ENCODE measurements at places on chromosomes 3 and 15. TPM values are rescaled to one million over a fixed set of nuclear protein-coding genes. Genes with fewer than 3 reads are reported as not detected.

The ITPKA gene
- total RNA-seq, result 0.09 TPM

The CADPS gene
- 11.7 TPM for total RNA-seq

The ALS2CL gene
- total RNA-seq, result 0.71 TPM

The LMOD3 gene
- not detected for total RNA-seq

The ZIC1 gene
- total RNA-seq, result 0.84 TPM

The PRR20G gene
- not detected for total RNA-seq

The CCR3 gene
- total RNA-seq, result not detected

The SCAANT1 gene
- not detected for total RNA-seq

The NEK4 gene
- total RNA-seq, result 41.8 TPM

The CAV3 gene
- total RNA-seq, result not detected

The CHRM5 gene
- not detected for total RNA-seq

The LAMB2 gene
- total RNA-seq, result 75.4 TPM

The GOLGA6D gene
- not detected for total RNA-seq

The CGNL1 gene
- 4.0 TPM for total RNA-seq

GRCh38 chr3:108953210-108953609 lies 469 bp downstream of the GUCA1C start:
- H3K27me3 ChIP-seq, result no peaks in the 10 kb centered on the region
- no peaks in the 10 kb centered on the region for H3K4me1 ChIP-seq
- no peak overlapping the region for H3K27ac ChIP-seq
- no peak for DNase-seq

GRCh38 chr3:153762411-153763235 lies 358.6 kb upstream of the ARHGEF26 start:
- H3K27ac ChIP-seq, result no peak overlapping the region
- no peaks in the 10 kb centered on the region for H3K4me1 ChIP-seq
- H3K27me3 ChIP-seq, result no peaks in the 10 kb centered on the region
- no peak for DNase-seq
- H3K36me3 ChIP-seq, result no peaks in the 10 kb centered on the region

GRCh38 chr15:79221696-79222095 lies 60.8 kb upstream of the ANKRD34C start:
- no peak overlapping the region for H3K27ac ChIP-seq
- H3K4me1 ChIP-seq, result peaks cover 8% of the 10 kb centered on the region
- H3K4me3 ChIP-seq, result no peak overlapping the region
- no peak for DNase-seq
- H3K27me3 ChIP-seq, result peaks cover 4% of the 10 kb centered on the region
- no peaks in the 10 kb centered on the region for H3K36me3 ChIP-seq

- no peak for DNase-seq
- no peak overlapping the region for H3K27ac ChIP-seq
- no peaks in the 10 kb centered on the region for H3K36me3 ChIP-seq
- peaks cover 12% of the 10 kb centered on the region for H3K4me1 ChIP-seq
- H3K27me3 ChIP-seq, result no peaks in the 10 kb centered on the region
Measured at GRCh38 chr3:94299716-94300115, 236.9 kb downstream of the NSUN3 start.

DNA sequence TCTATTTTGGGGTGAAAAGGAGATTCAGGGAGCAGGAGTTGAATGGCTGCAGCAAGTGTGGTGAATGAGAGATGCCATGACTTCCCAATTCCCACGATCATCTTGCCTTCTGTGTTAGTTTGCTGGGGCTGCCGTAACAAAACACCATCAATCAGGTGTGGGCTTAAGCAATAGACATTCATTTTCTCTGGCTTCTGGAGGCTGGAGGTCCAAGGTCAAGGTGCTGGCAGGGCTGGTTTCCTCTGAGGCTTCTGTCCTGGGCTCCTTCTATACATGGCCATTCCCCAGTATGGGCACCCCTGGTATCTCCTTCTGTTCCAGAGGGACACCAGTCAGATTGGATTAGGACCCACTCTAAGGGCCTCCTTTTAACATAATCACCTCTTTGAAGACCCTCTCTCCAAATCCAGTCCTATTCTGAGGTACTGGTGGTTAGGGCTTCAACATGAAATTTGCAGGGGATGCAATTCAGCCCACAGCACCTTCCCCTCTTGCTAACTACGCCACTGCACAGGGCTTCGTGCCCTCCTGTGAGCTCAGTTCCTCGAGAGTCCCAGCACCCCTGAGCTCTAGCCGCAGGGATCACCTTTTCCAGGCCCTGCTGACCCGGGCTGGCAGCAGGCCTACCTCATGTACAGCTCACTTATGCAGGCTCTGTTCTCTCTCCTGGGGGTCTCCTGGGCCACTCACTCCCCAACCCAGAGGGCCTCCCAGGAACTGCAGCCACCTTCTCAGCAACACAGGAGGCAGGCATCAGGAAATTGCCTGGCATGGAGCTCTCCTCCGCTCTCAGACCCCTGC lies 37.3 kb upstream of the SLC6A11 start:
- peaks cover 25% of the 10 kb centered on the region for H3K27me3 ChIP-seq
- no peak overlapping the region for H3K4me3 ChIP-seq

GRCh38 chr3:110504901-110505300 lies 566.7 kb upstream of the NECTIN3 start:
- H3K4me1 ChIP-seq, result no peaks in the 10 kb centered on the region
- DNase-seq, result no peak
- H3K27me3 ChIP-seq, result no peaks in the 10 kb centered on the region
- no peaks in the 10 kb centered on the region for H3K36me3 ChIP-seq

- no peak for DNase-seq
- no peak overlapping the region for H3K4me3 ChIP-seq
- H3K27ac ChIP-seq, result no peak overlapping the region
- no peaks in the 10 kb centered on the region for H3K4me1 ChIP-seq
- no peaks in the 10 kb centered on the region for H3K36me3 ChIP-seq
Measured at GRCh38 chr3:188453431-188454384, 299.8 kb downstream of the LPP start.

- DNase-seq, result no peak
- H3K27me3 ChIP-seq, result no peaks in the 10 kb centered on the region
- H3K27ac ChIP-seq, result no peak overlapping the region
- H3K4me3 ChIP-seq, result no peak overlapping the region
Measured at GRCh38 chr3:50028346-50028745, 60.4 kb upstream of the RBM5 start.

DNA sequence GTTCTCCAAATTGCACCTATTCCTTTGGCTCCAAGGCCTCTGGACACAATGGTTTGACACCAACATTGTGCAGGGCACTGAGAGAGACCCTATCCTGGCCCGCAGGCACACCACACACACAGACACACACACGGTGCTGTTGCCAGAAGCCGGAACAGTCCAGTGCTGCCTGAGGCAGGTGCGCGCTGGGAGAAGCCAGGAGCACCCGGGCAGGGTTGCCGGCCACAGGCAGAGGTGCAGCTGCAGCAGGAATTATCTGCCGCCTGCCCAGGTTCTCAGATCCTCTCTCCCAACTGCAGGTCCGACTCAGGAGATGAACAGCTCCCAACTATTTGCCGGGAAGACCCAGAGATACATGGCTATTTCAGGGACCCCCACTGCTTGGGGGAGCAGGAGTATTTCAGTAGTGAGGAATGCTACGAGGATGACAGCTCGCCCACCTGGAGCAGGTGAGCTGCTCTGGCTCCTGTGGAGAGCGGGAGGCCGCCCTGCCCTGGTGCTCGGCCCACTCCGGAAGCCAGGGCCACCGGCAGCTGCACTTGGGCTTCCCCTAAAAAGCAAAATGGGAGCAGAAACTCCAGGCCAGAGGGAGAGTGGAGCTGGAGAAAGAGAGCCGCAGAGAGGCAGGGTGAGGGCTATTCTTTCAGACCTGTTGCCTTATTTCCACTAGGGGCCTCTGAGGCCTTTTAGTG lies 42.9 kb downstream of the CHDH start:
- no peak overlapping the region for H3K27ac ChIP-seq
- H3K36me3 ChIP-seq, result no peaks in the 10 kb centered on the region
- H3K27me3 ChIP-seq, result no peaks in the 10 kb centered on the region
- no peaks in the 10 kb centered on the region for H3K4me1 ChIP-seq
- DNase-seq, result no peak

- no peak overlapping the region for H3K27ac ChIP-seq
- H3K4me3 ChIP-seq, result no peak overlapping the region
- no peaks in the 10 kb centered on the region for H3K27me3 ChIP-seq
- no peaks in the 10 kb centered on the region for H3K4me1 ChIP-seq
- no peak for DNase-seq
Measured at GRCh38 chr3:141746962-141747361, 8.9 kb downstream of the RNF7 start.

- no peaks in the 10 kb centered on the region for H3K27me3 ChIP-seq
- no peaks in the 10 kb centered on the region for H3K36me3 ChIP-seq
- no peak overlapping the region for H3K27ac ChIP-seq
Measured at GRCh38 chr15:70556779-70557178, 206.6 kb downstream of the UACA start.

DNA sequence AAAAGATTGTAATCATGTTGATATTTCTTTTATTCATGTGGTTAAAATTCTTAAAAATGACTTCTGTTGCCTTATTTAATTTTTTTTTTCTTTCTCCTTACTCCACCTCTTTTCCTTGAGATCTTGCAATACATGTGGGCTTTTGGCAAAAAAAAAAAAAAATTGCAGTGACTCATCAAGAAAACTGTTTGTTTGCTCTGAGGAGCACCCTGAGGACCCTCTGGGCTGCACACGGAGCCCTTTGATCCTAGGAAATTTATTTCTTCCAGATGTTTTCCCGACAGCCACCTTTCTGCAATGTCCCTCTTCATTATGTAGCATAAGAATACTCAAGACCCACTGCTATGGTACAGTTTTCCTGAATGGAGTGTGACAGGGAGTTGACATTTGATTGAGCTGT lies 371.7 kb downstream of the ZBTB20 start:
- no peak overlapping the region for H3K4me3 ChIP-seq
- no peaks in the 10 kb centered on the region for H3K27me3 ChIP-seq
- H3K36me3 ChIP-seq, result no peaks in the 10 kb centered on the region
- no peak overlapping the region for H3K27ac ChIP-seq
- no peaks in the 10 kb centered on the region for H3K4me1 ChIP-seq
- no peak for DNase-seq

- H3K27me3 ChIP-seq, result no peaks in the 10 kb centered on the region
- no peak for DNase-seq
- no peaks in the 10 kb centered on the region for H3K36me3 ChIP-seq
- H3K4me1 ChIP-seq, result peaks cover 25% of the 10 kb centered on the region
- no peak overlapping the region for H3K4me3 ChIP-seq
- H3K27ac ChIP-seq, result no peak overlapping the region
Measured at GRCh38 chr3:60010781-60011180, 961.0 kb upstream of the CFAP20DC start.

DNA sequence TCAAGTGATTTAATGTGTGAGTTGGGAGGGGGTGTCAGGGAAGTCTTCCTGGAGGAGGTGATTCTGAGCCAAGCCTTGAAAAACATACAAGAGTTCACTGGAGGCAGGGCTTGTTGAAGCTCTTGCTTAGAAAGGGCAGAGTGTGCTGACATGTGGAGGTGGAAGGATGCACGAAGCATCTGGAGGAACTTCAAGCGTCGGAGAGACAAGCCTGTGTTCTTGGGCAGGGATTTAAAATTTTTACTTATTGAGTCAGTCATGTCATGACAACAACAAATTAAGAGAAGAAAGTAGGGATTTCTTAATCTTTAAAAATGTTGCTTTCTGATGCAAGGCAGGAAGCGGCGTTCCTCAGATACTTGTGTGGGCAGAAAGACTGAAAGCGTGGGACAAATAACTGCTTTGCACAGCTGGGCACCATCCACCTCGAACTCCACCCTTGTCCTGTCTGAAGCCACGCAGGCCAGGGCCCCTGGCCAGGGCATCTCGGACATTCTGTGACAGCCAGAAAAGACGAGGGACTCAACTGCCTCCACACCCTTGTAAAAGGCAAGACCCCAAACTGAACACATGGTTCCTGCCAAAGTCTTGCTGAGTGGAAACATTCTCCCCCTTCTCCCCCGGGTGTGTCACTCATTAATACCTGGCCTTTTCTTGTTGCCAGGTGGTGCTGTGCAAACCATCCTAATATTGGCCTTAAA lies 6.9 kb upstream of the IL16 start:
- no peaks in the 10 kb centered on the region for H3K36me3 ChIP-seq
- H3K4me3 ChIP-seq, result no peak overlapping the region
- H3K27ac ChIP-seq, result no peak overlapping the region
- no peaks in the 10 kb centered on the region for H3K27me3 ChIP-seq
- no peak for DNase-seq

DNA sequence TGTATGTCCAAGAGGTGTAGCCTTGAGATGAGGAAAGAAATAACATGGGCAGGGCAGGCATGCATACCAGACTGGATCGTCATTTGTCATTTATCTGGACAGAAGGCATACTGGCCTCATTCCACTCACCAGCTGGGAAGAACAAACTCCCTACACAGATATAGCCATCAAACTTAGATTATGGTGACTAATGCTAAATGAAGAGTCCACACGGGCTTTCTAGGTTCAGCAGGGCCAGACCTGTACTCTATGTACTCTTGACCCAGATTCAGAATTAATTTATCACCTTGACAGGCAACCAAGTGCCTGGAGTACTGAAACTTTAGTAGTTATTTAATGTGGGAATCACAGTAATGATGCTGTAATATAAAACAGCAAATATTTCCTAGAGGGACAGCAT lies 164.3 kb upstream of the IL12A start:
- no peak for DNase-seq
- no peaks in the 10 kb centered on the region for H3K27me3 ChIP-seq
- no peaks in the 10 kb centered on the region for H3K36me3 ChIP-seq
- H3K4me1 ChIP-seq, result no peaks in the 10 kb centered on the region

DNA sequence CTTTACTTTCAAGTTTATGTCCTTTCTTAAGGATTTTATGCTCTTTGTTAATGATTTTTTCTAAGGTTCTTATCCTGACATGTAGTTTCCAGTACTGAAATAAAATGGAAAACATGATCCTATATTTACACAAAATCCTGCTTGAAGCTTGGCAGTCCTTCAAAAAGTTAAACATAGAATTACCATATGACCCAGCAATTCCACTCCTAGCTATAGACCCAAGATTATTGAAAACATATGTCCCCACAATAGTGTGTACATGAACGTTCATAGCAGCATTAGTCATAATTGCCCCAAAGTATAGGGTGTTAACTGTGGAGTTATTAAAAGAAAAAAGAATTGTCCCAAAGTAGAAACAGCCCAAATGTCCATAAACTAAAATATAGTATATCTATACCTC lies 33.2 kb downstream of the ITGB5 start:
- H3K36me3 ChIP-seq, result no peaks in the 10 kb centered on the region
- H3K27ac ChIP-seq, result no peak overlapping the region
- no peak for DNase-seq
- no peaks in the 10 kb centered on the region for H3K27me3 ChIP-seq
- H3K4me3 ChIP-seq, result no peak overlapping the region
- H3K4me1 ChIP-seq, result peaks cover 7% of the 10 kb centered on the region

- no peak for DNase-seq
- no peaks in the 10 kb centered on the region for H3K27me3 ChIP-seq
- no peaks in the 10 kb centered on the region for H3K36me3 ChIP-seq
- no peaks in the 10 kb centered on the region for H3K4me1 ChIP-seq
Measured at GRCh38 chr3:73746623-73747022, 121.9 kb upstream of the PDZRN3 start.

DNA sequence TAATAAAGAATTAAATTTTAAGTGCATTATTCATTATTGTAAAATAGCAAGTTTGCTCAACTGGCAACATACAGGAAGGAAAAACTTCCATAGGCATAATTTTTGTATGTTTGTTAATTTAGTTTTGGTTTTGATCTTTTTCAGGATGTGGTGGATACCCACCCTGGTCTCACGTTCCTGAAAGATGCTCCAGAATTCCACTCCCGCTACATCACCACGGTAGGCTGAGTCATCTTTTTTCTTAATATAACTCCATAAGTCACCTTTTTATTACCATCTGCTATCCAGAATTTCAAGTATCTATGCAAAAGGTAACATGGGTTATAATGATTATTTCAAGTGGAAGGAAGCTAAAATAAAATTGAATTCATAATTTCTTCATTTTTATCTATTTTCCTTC lies 104.8 kb downstream of the PPP2R3A start:
- no peaks in the 10 kb centered on the region for H3K4me1 ChIP-seq
- DNase-seq, result no peak
- no peak overlapping the region for H3K4me3 ChIP-seq
- no peak overlapping the region for H3K27ac ChIP-seq
- no peaks in the 10 kb centered on the region for H3K27me3 ChIP-seq

Measured in neural progenitor cell (in vitro differentiated cells).